ENCODE measurements at places on chromosomes 1 and 21.
A peak's percentile ranks its signal among the peaks of the same experiment; 100 is the strongest.

GRCh38 chr1:230868736-230869385 lies 540 bp upstream of the C1orf198 start:
- H3K36me3 ChIP-seq, result no peaks in the 10 kb centered on the region
- DNase-seq, result no peak
- no peaks in the 10 kb centered on the region for H3K4me1 ChIP-seq
- peak overlapping the region; percentile 56 for H3K27ac ChIP-seq
- peaks cover 25% of the 10 kb centered on the region for H3K27me3 ChIP-seq

- H3K27me3 ChIP-seq, result no peaks in the 10 kb centered on the region
- peak; percentile 31 for DNase-seq
- H3K27ac ChIP-seq, result no peak overlapping the region
- H3K36me3 ChIP-seq, result no peaks in the 10 kb centered on the region
- H3K4me3 ChIP-seq, result no peak overlapping the region
Observed at GRCh38 chr1:35726450-35727433, 8.1 kb upstream of the C1orf216 start.

GRCh38 chr1:221035662-221036153 lies 156.5 kb downstream of the HLX start:
- H3K4me3 ChIP-seq, result no peak overlapping the region
- no peak for DNase-seq
- H3K27me3 ChIP-seq, result no peaks in the 10 kb centered on the region
- H3K27ac ChIP-seq, result no peak overlapping the region

GRCh38 chr1:30753660-30754123 lies 3.9 kb downstream of the LAPTM5 start:
- H3K4me1 ChIP-seq, result peaks cover 84% of the 10 kb centered on the region
- H3K27ac ChIP-seq, result peak overlapping the region; percentile 100
- H3K36me3 ChIP-seq, result peaks cover 51% of the 10 kb centered on the region

GRCh38 chr1:30492451-30492850 lies 230.9 kb downstream of the MATN1 start:
- H3K27me3 ChIP-seq, result peaks cover 4% of the 10 kb centered on the region
- H3K27ac ChIP-seq, result no peak overlapping the region
- H3K4me1 ChIP-seq, result no peaks in the 10 kb centered on the region
- no peak for DNase-seq
- H3K36me3 ChIP-seq, result no peaks in the 10 kb centered on the region

DNA sequence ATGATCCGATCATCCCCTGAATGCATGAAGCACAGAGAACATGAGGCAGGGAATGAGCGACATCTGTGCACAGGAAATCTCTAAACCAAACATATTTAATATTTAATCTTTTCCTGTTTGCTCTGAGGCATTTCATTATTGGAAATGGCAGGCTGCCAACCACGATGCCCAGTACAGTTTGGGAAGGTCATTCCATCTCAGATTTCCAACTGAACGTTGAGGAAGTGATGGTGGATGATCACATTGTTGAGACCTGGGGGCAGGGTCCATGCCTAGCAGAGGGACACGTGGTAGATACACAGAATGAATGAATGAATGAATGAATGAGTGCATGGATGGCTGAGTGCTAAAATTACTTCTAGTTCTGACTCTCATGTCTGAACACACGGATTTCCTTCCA lies 15.9 kb upstream of the FASLG start:
- H3K27me3 ChIP-seq, result peaks cover 10% of the 10 kb centered on the region
- H3K36me3 ChIP-seq, result no peaks in the 10 kb centered on the region
- peaks cover 31% of the 10 kb centered on the region for H3K4me1 ChIP-seq
- peak overlapping the region; percentile 71 for H3K27ac ChIP-seq
- no peak for DNase-seq

GRCh38 chr1:178493301-178493741 lies 3.4 kb downstream of the CLEC20A start:
- H3K4me1 ChIP-seq, result peaks cover 2% of the 10 kb centered on the region
- no peak overlapping the region for H3K4me3 ChIP-seq
- no peak overlapping the region for H3K27ac ChIP-seq

GRCh38 chr1:99728494-99729235 lies 37.8 kb downstream of the FRRS1 start:
- no peaks in the 10 kb centered on the region for H3K27me3 ChIP-seq
- no peak for DNase-seq
- H3K4me1 ChIP-seq, result no peaks in the 10 kb centered on the region
- H3K36me3 ChIP-seq, result no peaks in the 10 kb centered on the region

DNA sequence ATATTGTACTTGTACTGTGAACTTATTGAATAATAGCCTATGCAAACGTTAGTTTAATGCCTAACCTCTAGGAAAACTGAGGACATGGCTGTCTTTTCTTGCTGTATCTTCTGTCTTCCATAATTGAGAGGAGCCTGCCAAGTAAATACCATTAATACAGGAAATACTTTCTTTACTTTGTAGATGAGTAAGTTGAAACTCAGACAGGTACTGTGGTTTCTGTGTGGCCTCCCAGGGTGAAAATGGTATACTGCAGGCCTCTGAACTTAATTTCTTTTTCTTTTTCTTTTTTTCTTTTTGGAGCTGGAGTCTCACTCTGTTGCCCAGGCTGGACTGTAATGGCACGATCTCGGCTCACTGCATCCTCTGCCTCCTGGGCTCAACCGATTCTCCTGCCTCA lies 208.8 kb upstream of the ADGRL4 start:
- H3K27ac ChIP-seq, result no peak overlapping the region
- H3K4me3 ChIP-seq, result no peak overlapping the region
- no peaks in the 10 kb centered on the region for H3K36me3 ChIP-seq
- no peak for DNase-seq
- no peaks in the 10 kb centered on the region for H3K4me1 ChIP-seq

DNA sequence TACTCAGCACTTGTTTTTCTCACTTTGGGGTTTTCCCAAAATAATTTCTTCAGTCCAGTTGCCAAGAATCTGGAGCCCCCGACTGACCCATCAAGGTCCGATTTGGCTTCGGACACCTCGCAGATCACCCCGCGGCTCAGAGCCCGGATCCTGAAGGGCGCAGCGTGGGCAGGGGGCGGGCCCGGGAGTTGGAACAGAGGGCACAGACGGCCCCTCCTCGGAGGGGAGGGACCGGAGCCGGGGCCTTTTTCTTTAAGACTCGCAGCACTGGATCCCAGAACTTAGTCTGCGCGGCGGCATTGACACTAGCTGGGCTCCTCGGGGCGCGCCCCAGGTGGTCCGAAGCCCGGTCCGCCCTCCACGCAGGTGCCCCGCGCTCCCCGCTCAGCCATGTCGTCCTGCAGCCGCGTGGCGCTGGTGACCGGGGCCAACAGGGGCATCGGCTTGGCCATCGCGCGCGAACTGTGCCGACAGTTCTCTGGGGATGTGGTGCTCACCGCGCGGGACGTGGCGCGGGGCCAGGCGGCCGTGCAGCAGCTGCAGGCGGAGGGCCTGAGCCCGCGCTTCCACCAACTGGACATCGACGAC lies at the start of gene CBR3:
TSS of gene CBR3 (plus strand) at position 277 of the 588 bp plus-strand sequence. CDS start at position 391, 114 bp downstream.
- no peaks in the 10 kb centered on the region for H3K27me3 ChIP-seq
- peaks cover 39% of the 10 kb centered on the region for H3K4me1 ChIP-seq
- peak; percentile 35 for DNase-seq

DNA sequence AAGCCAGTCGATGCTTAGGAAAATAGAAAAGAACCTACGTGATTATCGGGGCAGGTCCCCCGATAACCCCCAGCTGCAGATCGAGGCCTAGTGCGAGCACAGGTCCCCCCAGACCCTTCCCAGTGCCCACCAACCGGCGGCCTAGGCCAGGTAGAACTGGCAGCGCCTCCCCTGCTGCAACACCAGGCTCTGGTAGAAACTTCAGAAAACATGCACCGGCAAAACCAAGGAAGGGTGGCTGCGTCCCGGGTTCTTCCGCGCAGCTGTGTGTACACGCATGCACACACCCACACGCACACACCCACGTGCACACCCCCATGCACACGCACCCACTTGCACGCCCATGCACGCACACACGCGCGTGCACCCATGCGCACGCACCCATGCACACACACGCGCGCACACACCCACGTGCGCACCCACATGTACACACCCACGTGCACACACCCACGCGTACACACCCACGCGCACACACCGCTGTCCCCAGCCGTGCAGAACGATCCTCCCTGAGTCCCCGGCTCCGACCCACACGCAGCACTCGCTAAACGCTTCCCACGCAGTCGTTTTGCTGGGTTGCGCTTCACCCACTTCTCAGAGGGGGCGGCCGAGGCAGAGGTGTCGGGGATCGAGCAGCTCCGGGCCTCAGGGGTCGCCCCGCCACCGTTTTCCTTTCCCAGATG lies 5.2 kb downstream of the TSPEAR start:
- no peaks in the 10 kb centered on the region for H3K36me3 ChIP-seq
- DNase-seq, result no peak
- no peak overlapping the region for H3K4me3 ChIP-seq
- H3K27ac ChIP-seq, result no peak overlapping the region

DNA sequence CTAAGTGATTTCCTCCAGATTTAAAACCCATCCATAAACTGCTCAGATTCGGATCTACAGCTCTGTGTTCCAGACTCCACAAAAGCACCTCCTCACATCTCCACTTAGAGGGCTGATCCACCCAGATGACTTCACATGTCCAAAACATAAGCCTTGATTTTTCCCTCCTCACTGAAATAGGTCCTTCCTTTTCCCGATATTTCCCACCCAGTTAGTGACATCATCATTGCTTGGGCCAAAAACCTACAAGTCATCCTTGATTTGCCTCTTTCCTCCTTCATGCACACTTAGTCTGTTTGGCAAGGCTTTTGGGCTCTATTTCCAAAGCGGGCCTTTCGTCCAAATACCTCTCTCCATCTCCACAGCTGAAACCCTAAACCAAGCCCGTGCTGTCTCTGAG lies 32.3 kb downstream of the CCDC185 start:
- DNase-seq, result no peak
- no peaks in the 10 kb centered on the region for H3K4me1 ChIP-seq
- no peak overlapping the region for H3K4me3 ChIP-seq
- H3K27ac ChIP-seq, result no peak overlapping the region
- H3K27me3 ChIP-seq, result peaks cover 25% of the 10 kb centered on the region

- H3K36me3 ChIP-seq, result peaks cover 13% of the 10 kb centered on the region
- no peak overlapping the region for H3K4me3 ChIP-seq
- no peaks in the 10 kb centered on the region for H3K27me3 ChIP-seq
- peaks cover 25% of the 10 kb centered on the region for H3K4me1 ChIP-seq
- no peak for DNase-seq
Observed at GRCh38 chr1:11158720-11159321, 30.3 kb upstream of the ANGPTL7 start.
